ENCODE measurements at places on chromosomes 2 and 18.

GRCh38 chr2:26922405-26923188 lies 47.8 kb upstream of the MAPRE3 start:
- peak; percentile 44 for DNase-seq

GRCh38 chr18:48943333-48943732 lies 7.4 kb downstream of the SMAD7 start:
- no peak for DNase-seq

DNA sequence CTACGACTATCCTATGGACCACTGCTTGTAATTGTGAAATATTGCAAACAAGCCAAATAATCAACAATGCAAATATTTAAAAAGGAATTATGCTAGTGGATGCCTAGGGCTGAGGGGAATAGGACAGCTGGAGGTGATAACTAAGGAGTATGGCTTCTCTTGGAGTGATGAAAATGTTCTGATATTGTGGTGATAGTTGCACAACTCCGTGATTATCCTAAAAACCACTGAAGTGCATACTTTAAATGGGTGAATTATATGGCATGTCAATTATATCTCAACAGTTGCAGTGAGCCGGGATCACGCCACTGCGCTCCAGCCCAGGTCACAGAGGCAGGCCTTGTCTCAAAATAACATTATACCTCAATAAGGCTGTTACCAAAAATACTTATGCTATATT lies 125.1 kb upstream of the SH3BP4 start:
- no peak for DNase-seq

- no peak for DNase-seq
Observed at GRCh38 chr2:62465741-62466502, 40.1 kb downstream of the TMEM17 start.

DNA sequence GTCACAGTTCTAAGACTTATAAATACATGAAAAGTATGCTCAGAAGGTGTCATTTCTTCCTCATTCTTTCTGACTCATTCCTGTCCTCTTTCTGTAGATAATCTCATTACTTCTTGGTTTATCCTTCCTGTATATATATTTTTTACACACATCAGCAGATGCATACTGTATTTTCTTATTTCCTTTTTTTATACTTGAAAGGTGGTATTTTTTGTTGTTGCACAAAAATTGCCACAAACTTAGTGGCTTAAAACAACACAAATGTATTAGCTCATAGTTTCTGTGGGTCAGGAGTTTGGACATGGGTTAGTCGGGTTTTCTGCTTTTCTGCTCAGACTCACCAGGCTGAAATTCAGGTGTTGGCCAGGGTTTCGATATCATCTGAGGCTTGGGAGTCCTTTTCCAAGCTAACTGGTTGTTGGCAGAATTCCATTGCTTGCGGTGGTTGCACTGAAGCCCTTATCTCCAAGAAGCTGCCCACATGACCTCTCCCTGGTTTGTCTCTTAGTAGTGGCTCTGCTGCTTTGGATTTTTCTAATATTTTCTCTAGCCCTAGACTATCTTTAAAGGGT lies 162.6 kb downstream of the FMNL2 start:
- no peak for DNase-seq

DNA sequence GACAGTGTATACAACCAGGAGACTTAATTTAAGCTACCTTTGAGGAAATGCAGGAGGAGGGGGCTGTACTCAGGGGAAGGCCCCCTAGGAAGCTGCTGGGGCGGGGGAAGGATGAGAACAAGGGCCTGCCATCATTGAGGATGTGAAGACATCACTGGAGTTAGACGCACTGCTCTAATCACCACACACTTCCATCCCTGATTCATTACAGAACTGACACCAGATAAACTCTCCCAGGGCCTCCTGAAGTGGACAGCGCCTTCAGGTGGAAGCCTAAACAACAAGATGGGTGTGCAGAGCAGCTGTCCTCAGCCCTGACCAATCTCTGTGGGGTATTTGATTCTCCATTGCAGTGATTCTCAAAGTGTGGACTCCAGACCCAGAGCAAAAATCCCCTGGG lies 30.6 kb upstream of the SLC35G4 start:
- no peak for DNase-seq

GRCh38 chr2:99444222-99444621 lies 45.6 kb downstream of the REV1 start:
- no peak for DNase-seq

DNA sequence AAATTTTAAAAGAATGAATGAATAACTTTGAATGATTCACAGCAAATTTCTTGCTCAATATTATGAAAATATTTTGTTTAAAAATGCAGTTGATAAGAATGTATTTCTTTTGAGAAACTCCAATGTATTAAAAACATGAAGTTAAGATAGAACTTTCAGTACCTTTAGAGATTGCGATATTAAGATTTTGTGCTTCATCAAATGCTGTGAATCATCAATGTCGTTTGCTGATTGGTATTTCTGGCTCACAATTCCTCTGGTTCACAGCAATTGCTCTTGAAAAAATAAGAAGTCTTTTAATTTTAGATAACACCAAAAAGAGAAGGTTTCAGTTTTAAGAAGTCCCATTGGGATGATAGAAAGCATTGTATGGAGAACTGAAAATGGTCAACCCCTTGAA lies 228.7 kb downstream of the IKZF2 start:
- DNase-seq: no peak

- no peak for DNase-seq
Observed at GRCh38 chr18:28152754-28153153, 24.2 kb downstream of the CDH2 start.

GRCh38 chr2:211946960-211947359 lies 591.6 kb downstream of the ERBB4 start:
- DNase-seq: no peak

DNA sequence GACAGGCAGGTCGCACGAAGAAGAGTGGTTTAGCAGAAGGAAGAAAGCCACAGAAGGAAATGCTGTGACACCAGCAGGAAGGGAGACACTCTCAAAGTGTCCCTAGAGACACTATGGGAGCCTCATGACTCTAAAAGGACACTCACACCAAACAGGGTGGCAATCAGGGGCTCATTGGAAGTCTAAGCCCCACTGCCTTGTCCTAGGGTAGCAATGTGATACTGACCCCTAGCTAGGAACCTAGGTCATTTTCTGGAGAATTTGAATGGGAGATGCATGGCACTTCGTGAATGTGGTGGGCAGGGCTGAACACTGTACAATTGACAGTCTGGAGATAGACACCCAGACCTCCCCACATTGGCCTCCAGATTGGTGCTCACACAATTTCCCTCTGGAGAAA lies 385.0 kb downstream of the EIPR1 start:
- DNase-seq: no peak

GRCh38 chr2:29329899-29330298 lies 214.7 kb downstream of the CLIP4 start:
- DNase-seq: no peak

DNA sequence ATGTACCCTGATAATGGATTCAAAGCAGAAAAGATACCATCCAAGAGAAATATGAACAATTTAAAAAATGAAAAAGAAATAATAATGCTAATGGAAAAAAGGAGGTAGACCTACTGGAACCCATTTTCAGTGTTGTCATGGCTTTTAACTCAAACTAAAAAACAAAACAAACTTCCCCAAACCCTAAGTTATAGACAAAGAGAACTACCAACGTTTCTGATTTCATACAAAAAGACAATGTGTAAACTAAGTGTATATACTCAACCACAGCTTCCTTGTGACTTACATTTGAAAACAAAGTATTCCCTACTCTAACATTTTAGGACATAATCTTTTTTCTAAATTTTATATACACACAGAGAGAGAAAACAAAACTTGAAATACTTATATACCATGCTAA lies 45.9 kb downstream of the ACVR1 start:
- no peak for DNase-seq

- no peak for DNase-seq
Observed at GRCh38 chr2:99651930-99652670, 162.3 kb upstream of the REV1 start.

DNA sequence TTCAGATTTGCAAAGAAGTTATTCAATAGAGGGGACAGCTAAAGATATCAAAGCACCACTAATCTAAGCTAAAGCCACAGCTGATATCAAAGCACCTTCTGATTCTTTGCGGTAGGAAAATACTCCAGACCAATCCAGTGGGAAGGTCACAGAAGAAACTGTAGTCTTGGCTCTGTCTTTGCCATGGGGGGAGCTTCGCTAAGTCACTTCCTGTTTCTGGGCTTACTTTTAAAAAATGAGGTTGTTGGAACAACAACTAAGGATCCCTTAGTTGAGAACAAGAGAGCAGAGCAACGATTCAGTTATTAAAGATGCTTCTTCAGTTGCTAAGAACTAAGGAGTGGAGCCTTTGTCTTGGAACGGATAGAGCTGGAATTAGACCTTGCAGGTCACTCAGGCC lies 12.2 kb downstream of the LPIN1 start:
- DNase-seq: no peak

GRCh38 chr18:3631887-3632286 lies 181.9 kb downstream of the TGIF1 start:
- no peak for DNase-seq

DNA sequence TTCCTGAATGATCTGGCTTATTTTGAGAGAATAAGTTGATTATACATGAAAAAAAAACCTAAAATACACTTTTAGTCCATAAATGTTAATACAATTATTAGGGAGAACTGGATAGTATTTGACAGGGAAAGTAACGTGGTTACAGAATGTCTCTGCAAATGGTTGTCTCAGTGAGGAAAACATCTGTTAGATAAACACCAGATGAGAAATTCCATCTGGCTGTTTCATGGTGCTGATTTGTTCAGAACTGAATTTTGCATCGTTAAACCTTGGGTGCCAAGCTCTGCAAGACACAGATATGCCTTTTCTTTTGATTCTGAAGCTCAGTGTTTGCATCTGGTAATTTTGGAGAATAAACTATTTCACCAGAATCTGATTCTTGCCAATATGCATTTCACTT lies 90.4 kb downstream of the SCN3A start:
- no peak for DNase-seq

GRCh38 chr2:113979191-113980128 lies 89.6 kb downstream of the ACTR3 start:
- no peak for DNase-seq

DNA sequence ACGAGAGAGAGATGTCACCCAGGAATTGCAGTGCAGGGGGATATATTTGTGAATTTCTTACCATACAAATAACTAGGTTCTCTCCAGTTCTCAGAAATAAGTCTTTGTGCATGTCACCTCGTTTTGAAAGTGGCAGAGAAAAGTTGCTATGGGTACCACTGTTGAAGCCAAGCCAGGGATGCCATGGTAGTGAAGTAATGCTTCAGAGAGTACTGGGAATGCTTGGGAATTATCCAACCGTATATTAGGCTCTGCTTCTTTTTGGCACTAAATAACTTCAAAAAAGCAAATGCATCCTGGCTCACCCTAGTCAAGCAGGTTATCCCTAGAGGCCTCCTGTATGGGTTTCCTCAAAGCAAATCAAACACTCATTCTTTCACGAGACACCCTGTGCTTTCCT lies 50.7 kb upstream of the DDX18 start:
- DNase-seq: no peak

DNA sequence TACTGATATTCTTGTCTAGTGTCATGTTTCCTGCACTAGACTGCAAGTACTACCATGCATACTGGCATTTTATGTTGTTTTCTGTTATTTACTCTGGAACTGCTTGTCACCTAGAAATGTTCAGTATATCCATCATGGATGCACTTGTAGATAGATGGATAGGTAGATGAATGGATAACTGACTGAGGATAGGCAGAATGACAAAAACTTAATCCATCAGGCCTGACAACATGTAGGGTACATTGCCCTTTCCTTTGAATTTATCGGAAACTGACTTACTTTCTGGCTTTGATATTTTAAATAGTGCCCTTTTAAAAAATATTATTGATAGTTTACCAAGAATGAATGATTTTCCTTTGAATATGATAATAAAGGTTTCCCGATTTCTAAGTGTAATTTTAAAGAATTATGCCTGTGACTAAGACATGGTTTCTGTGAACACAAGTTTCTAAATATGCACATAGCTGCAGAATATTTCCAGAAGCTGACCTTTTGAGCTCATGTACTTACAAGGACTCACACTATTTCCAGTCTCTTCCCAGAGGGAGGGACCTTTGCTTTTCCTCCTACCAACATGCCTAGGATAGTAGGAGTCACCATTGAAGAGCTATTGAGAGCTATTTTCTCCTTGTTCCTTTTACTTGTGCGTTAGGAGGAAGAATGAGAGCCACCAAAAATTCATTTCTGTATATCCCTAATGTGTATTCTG lies 81.3 kb downstream of the ANKRD12 start:
- DNase-seq: no peak

DNA sequence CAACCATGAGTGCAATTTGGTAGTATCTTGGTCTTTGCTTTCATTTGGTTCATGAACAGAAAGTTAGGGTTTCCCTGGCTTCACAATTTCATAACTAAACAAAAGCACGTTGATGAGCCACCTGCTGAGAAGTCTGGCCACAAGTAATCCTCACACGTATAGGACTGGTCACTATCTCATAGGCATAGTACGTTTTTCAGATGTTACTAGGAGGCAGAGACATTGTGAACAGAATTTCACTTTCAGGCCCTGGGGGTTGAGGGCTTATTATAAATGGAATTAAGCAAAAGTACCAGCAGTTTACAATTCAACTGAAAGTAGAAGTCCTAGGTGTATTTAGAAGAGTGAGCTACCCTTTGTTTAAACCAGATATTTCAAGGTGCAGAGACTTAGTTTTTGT lies 277.1 kb downstream of the ALPK2 start:
- DNase-seq: no peak

- DNase-seq: no peak
Observed at GRCh38 chr2:174667250-174667860, 69.8 kb upstream of the WIPF1 start.

DNA sequence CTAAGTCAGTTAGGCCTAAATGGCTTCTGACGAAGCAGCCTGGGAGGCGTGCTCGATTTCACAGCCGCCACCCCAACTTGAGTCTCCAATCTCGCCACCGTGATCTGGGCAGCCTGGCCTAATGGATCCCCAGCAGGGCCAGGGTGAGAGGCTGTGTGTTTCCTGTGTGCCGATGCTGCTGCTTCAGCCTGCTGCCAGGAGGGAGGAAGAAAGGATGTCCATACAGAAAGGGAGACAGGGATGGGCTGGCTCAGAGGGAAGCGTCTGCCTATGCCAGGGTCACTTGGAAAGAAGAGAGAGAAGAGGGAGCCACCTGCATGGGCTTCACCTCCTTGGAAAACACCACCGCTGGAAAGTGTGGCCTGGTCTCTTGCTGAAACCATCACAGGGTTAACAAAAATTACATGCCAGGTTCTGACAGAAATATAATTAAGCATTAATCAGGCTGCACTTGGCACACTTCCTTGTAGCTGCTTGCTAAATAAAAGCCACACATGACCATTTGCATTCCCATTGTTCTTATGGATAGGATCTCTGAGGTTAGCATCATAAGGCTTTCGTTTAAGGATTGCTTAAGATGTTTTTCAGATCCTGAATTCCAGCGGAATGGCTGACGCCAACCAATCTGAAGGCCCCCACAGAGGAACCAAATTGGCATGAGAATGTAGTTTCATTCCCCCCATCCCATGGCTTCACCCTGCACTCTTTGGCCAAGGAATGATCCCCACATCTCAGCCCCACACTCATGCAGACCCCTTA lies 108.8 kb upstream of the SLC1A4 start:
- DNase-seq: no peak

DNA sequence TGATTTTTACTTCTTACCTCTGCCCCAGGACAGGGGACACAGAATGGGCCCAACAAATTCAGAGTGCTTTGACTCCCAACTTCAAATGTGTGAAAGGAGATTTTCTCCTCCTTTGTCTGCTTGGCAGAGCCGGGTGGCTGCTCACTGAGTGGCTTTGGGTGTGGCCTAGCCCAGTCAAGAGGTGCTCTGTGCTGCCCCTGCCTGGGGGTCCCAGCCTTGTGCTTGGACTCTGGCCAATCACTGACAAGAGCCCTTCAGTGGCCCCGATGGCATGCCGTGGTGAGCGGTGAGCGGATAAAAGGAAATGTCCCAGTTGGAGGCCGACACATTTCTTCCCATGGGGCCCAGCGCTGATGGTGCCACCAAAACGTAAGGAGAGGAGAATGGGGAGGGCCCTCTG lies 259.2 kb downstream of the CELF4 start:
- DNase-seq: no peak
